ENCODE measurements at places on chromosomes 5 and 9.
A peak's percentile ranks its signal among the peaks of the same experiment; 100 is the strongest.

- no peak for DNase-seq
Measured at GRCh38 chr9:136303825-136304416, at the start of gene CCDC187. Gene CCDC187 (minus strand): TSS chr9:136304094. CDS start chr9:136303830, 264 bp downstream.

DNA sequence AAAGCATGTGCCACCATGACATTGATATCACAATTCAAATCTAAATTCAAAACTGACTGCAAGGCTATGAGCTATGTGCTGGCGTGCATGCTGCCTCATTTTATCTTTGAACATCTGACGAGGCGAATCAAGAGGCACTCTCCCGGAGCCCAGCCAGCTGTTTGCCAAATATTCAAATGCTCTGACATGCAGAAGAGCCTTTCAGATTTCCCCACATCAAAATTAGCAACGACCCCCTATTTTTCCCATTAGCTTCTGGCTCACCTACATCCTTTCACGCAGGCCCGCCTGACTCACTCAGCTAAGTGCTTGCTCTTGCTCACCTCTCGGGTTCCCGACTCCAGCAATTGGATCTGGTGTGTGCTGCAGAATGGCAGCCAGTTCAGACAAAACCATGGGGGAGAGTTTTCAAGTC is 159.0 kb downstream of the NR2F1-AS1 start:
- DNase-seq, result peak; percentile 20

GRCh38 chr9:130051855-130052254 is 1.9 kb upstream of the GPR107 start:
- DNase-seq, result no peak

DNA sequence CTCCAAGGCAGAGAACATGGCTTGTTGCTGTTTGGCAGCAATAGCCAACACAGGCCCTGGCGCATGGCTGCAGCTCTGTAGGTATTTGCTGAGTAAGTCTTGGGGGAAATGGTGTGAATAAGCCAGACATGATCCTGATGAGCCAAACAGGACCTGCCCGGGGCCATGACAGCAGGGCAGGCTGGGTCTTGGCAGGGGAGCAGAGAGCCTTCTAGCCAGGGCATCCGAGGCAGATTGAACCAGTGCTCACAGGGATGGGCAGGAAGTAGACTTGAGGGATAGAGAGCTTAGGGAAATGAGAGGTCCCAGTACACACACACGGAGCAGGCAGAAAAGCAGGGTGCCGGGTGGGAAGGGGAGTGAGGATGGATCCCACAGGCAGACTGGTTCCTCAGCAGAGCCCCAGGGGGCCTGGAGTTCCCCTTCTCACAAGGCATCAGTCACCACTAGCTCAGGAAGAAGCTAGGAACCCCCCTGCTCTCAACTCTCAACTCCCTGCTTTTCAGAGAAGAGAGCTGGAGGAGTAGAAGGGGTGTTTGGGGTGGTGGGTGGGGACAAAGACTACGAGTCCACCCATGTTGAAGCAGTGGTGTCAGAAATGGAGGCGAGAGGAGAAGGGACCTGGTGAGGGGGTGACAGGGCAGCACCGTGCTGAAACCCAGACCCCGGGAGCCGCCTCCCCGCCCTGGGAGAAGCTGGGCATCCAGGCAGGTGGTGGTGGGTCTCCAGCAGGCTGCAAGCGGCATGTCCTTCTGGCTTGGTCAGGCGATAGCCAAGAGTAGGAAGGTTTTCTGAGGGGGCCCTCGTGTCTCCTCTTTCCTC is 111.1 kb downstream of the RGS3 start:
- DNase-seq, result no peak

DNA sequence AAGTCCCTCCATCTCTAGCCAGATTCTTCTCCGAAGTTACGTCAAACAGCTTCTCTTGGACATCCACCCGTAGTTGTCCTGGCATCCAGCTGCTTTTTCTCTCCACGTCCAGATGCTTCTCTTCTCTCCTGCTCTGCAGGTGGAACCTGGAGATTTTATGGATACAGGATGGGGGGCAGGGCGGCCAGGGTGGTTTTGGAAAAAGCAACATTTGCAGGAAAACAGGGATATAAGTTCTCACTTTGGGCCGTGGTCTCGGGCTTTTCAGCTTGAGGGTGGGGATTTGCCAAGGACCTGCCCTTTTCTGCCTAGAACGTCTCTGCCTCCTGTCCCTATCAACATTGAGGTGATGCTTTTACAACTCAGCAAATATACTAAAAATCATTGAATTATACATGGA is 1941.6 kb upstream of the C9orf72 start:
- DNase-seq, result no peak

DNA sequence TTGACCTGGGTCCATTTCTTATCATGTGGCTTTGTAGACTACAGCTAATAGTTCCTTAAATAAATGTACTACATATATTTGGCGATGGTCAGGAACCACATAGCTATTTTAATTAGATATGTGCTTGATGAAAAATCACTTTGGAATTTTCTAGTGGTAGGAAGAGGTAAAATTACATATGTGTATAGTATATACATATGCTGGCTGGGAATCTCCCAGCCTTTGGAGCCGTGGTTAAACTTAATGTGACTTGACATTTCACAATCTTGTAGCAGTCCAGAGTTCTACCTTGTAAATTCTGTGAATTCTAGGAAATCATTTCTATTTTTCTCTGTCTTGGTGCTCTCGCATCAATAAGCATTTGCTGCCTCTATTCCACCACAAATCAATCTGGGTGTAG is 565.0 kb downstream of the DMRTA1 start:
- no peak for DNase-seq

- no peak for DNase-seq
Measured at GRCh38 chr9:104766025-104766424, 2.1 kb downstream of the NIPSNAP3B start.

GRCh38 chr5:62432621-62433064 is 20.1 kb downstream of the IPO11 start:
- DNase-seq, result no peak

DNA sequence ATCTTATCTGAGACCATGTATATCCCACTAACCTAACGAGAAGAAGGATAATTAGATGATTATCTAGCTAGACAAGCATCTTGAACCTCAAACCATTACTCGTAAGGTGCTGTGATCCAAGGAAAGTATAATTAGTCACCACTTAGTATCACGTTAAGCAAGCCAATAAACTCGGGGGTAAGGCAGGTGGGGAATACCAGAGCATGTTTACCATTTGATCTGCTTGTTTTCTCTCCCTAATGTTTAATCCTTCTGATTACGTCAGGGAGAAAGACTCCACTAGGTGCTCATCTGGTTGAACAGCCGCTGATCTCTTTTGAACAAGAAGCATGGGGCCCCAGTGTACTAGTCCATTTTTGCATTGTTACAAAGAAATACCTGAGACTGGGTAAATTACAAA is 69.9 kb upstream of the SLC1A1 start:
- no peak for DNase-seq

DNA sequence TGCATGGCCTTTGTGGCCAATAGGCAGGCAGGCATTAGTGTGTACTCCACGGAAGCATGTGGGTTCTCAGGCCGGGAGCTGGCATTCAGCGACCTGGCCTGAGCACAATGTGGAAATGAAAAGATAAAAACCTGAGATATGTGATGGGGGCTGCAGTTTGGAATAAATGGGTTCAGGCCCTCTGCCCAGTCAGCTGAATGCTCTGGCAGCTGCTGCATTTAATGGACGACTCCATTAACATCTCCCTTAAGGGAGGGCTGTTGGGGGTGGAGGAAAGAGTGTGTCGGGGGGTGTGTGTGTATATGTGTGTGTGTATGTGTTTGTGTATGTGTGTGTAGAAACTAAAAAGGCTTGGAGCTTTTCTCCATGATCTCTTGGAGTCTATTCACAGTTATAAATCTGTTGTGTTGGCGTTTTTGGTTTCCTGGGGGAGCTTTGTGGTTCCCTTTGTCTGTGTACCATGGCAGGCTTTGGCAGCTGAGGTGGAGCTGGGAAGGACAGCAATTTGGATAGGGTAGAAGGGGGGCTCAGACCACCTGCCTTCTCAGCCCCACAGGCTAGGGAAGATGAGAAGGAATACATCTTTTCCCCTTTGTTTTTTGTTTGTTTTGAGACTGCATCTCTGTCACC is 27.3 kb upstream of the HSPA9 start:
- no peak for DNase-seq

GRCh38 chr9:71797266-71797665 is 29.0 kb upstream of the CEMIP2 start:
- DNase-seq, result no peak

DNA sequence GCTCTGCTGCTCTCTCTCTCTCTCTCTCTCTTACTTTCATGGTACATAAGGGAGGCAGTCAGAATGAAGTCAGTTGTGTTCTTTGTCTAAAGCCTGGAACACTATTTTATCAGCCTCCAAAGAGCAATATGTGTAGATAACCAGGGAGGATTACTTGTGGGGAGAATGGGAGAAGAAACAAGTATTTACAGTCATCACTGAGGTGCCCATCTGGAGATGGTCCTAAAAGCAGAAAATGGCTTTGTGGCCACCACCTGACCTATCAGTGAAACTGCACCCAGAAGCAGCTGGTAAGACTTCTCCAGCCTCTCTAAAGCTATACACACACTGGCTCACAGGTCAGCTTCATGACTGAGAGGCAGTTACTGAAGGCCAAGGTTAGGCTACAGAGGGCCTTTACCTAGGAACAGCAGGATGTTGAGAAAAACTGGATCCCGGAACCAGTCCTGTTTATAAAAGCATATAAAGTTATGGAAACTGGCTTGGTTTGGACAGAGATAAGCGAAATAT is 75.1 kb downstream of the MRPS27 start:
- no peak for DNase-seq

DNA sequence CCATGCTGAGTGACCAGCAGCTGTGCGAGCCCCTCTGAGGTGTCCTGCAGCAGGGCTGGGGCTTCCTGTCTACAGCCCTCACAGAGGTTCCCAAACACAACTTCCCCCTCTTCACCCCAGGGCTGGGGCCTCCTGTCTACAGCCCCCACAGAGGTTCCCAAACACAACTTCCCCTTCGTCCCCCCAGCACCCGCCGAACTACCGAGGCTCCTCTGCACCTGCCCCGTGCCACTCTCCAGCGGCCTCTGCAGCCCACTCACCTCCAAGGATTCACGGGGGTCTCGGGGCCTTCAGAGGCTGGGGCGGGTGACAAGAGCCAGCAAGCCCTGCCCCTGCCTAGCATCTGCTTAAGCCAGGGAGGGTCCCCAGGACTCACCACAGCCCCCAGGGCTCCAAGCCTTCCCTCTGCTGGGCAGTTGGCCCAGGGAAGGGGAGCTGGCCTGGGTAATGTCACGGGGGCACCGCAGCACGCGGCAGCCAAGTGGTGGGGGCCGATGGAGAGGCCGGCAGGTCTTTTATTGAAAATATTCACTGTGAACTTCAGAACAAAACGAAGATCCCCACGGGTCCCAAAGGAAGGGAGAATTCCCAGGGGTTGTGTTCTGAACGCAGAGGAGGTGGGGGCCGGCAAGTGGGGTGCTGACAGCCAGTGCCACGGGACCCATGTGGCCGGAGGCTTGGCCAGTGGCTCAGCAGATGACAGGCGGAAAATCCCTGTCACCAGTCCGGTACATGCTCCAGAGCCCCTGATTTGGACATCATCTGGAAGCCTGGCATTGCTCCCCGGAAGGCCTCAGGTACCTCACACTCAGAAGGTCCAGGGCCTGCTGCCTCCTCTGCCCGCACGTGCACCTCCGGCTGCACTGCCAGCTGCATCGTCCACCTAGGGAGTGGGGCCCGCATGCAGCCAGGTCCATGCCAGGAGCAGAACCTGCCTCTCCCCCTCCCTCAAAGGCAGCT is 125.3 kb downstream of the ADAMTS2 start:
- DNase-seq, result no peak

GRCh38 chr5:107551088-107551487 is 119.6 kb downstream of the EFNA5 start:
- DNase-seq, result no peak

DNA sequence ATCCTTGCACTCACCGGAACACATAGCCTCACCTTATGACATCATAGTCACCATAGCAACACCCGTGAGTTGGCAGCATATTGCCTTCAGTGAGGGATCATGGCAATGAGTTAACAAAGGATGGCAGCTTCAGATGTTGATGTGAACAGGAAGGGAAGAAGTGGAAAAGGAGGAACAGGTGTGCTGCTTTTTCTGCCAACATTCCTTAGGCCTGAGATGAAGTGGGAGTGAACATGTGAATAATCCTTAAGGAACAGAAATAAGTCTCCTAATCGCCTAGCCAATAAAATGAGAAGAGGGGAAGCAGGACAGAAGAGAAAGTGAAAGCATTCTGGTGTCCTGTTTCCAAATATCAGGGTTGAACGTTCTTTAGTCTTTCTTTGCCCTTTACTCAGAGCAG is 360.0 kb downstream of the BRINP1 start:
- DNase-seq, result no peak

GRCh38 chr5:117245130-117245529 is 670.5 kb upstream of the SEMA6A start:
- no peak for DNase-seq

GRCh38 chr5:61617039-61617438 is 285.0 kb downstream of the ZSWIM6 start:
- no peak for DNase-seq

DNA sequence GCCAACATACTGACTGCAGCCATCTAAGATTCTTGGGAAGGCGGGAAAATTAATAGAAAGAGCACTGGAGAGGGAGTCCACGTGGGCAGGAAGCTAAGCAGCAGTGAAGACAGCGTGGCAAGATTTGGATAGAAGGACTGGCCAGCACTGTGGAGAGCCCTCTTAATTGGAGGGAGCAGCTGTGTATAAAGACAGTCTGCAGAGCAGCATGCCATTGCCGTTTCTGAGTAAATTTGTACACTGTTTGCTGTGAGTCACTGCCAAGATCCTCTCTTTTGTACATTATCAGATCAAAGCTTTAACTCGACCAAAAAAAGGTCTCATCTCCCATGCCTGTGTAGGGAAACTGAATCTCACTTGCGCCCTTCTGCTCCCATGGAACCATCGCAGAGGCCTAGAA is 45.3 kb downstream of the INSYN2B start:
- no peak for DNase-seq

GRCh38 chr5:36443941-36444340 is 142.2 kb upstream of the RANBP3L start:
- DNase-seq, result no peak

DNA sequence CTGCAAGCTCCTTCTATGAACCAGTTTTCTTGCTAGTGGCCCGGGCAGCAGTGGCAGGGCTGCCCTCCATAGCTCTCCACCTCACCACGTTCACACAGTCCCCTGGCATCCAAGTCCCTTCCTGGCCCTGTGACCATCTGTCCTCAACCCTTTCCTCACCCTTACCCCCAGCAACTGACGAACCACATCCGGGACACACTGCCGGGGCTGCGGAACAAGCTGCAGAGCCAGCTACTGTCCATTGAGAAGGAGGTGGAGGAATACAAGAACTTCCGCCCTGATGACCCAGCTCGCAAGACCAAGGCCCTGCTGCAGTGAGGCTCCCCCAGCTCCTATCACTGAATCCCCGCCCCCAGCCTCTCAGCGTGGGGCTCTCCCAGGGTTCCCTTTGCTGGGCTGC is 18.8 kb downstream of the DNM1 start:
- DNase-seq, result no peak

- no peak for DNase-seq
Measured at GRCh38 chr5:219991-220390, 1.9 kb downstream of the SDHA start.

- no peak for DNase-seq
Measured at GRCh38 chr5:16467363-16468219, 2.0 kb upstream of the ZNF622 start.

All from endothelial cell (in vitro differentiated cells).